ENCODE measurements at places on chromosomes 11 and 22.
A peak's percentile ranks its signal among the peaks of the same experiment; 100 is the strongest.

- no peak for DNase-seq
Measured at GRCh38 chr22:23114721-23115020, 27.1 kb downstream of the RSPH14 start.

- no peak for DNase-seq
Measured at GRCh38 chr11:65206901-65207300, 25.2 kb downstream of the CAPN1 start.

GRCh38 chr11:103110391-103110790 lies 1.2 kb downstream of the DYNC2H1 start:
- DNase-seq = peak; percentile 33

- no peak for DNase-seq
Measured at GRCh38 chr11:94106716-94107115, 21.9 kb upstream of the PANX1 start.

DNA sequence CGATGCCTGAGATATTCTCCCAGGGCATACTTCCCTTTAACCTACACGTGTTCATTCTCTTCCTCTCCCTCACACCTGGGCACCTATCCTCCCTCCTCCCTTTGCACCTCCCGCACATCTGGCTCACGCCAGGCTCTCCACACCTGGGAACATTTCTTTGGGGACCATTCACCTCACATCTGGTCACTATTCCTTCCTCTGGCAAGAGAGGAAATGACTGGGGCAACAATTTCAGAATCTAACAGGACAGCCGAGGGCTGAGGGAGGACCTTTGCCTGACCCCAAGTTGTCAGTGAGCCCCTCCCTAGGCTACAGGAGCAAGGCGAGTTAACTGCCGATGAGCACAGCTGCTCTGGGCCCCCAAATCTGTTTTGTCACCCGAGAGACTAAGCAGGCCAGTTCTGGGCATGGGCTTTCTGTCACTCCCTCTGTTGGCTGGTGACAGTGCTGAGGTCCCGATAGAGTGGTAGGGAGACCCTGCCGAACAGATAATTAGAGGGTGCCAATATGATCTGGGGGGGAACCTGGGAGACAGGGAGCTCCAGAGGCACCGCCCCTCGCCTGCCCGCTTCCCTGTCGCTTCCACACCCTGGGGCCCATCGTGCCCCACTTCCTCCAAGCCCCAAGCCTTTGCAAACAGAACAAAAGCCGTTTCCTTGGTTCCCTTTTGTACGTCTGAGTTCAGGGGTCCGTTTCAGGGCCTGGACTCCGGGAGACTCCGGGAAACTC lies 45.6 kb downstream of the EIF3F start:
- DNase-seq = no peak

- DNase-seq = no peak
Measured at GRCh38 chr11:97800891-97801290, 1219.9 kb upstream of the CNTN5 start.

DNA sequence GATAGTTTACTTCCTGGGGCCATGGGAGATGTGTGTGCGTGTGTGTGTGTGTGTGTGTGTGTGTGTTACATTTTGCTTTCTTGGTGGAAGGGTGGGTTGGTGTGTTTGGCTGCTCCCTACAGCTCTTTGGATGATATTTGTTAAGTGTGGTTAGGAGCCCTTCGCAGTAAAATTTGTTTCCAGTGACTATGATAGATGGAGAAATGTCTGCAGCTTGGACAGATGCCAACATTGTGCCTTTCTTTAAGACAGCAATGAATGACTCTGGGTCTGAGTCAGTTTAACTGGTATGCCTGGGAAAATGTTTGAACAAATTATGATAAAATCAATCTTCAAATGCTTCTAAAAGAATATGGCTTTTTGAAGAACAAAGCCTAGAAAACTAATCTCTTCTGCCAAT lies 102.7 kb upstream of the TRPC6 start:
- peak; percentile 81 for DNase-seq

GRCh38 chr11:77959434-77959833 lies 35.0 kb downstream of the INTS4 start:
- no peak for DNase-seq

DNA sequence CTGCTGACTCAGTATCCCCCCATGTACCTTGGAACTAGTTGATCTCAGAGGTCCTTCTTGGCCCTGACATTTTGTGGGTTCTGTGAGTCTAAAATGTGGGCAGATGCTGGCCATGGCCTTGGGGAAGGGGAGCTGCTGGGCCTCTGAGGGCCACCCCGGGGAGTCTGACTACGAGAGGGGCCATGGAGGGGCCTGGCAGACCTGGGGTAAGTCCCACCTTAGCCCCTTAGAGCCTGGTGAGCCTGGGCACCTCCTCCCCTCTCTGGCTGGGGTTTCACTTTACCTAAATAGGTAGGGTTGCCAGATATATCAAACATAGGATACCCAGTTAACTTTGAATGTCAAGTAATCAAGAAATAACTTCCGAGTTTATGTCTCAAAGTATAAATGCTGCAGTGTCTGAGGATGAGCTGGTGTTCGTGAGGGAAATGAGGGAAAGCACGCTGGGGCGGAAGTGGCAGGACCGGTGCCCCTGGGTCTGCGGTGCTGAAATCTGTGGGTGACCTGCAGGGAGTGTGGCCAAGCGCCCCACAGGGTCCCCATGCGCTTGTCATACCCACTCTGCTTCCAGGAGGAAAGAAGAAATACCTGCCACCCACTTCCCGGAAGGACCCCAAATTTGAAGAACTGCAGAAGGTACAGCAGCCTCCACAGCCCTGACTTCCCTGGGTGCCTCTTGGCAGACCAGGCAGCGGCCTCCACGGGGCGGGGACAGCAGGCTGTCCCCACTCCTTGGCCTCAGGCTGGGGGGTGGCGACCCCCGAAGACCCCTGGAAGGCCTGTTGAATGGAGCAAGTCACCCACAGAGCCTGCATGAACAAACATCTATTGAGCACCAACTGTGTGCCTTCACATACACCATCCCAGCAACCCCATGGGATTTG lies 4.8 kb downstream of the PARVG start:
- DNase-seq = no peak

DNA sequence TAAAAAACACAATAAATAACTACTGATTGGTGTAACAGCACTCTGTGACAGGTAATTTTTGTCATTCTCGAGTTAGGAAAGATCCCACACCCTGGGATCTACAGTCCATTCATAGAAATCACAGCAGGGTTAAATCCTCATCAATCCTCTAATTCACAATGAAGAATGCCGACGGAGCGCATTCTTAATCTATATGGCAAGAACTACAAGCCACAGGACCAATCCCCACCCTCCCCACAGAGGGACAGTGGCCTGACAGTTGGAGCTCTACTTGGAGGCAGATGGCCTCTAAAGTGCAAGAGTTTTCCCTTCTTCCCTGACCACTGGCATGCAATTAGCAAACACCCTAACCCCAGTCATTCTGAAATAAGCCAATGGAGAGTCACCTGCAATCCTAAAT lies 34.2 kb downstream of the TCF20 start:
- no peak for DNase-seq

- no peak for DNase-seq
Measured at GRCh38 chr22:45438336-45438735, 24.8 kb downstream of the RIBC2 start.

GRCh38 chr11:112537846-112538330 lies 277.2 kb upstream of the PLET1 start:
- DNase-seq = peak; percentile 34

DNA sequence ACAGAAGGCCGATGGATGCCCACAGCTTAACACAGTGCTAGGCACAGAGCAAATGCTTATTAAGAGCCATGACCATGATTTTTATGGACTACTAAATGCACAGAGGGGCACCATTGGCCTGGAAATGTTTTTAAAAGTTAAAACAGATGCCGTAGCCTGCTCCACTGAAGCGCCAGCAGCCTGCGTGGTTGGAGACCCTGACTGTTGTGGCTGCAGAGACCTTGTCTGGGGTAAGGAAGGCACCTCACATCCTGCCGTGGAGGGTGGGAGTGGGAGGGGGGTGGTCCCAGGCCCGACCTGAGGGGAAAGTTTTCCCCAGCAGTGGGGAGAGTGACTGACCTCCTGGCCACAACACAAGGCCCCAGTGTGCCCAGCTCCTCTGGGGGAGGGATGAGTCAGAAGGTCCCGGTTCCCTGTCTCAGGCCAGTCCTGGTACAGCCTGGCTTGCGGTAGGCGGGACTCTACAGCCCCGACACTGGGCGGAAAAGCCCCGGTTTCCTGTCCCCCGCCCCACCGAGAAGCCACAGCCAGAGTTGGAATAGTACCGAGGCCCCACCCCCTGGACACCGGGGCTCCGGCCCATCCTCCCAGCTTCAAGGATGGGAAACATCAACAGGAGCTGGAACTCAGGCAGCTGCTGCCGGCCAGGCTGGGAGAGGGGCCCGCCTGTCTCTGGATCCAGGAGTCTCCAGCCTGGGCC lies 7.0 kb downstream of the CHST1 start:
- DNase-seq = no peak

GRCh38 chr11:65803797-65804492 lies 17.1 kb downstream of the OVOL1 start:
- DNase-seq = no peak

- no peak for DNase-seq
Measured at GRCh38 chr11:1705126-1706052, 8.4 kb downstream of the KRTAP5-6 start.

DNA sequence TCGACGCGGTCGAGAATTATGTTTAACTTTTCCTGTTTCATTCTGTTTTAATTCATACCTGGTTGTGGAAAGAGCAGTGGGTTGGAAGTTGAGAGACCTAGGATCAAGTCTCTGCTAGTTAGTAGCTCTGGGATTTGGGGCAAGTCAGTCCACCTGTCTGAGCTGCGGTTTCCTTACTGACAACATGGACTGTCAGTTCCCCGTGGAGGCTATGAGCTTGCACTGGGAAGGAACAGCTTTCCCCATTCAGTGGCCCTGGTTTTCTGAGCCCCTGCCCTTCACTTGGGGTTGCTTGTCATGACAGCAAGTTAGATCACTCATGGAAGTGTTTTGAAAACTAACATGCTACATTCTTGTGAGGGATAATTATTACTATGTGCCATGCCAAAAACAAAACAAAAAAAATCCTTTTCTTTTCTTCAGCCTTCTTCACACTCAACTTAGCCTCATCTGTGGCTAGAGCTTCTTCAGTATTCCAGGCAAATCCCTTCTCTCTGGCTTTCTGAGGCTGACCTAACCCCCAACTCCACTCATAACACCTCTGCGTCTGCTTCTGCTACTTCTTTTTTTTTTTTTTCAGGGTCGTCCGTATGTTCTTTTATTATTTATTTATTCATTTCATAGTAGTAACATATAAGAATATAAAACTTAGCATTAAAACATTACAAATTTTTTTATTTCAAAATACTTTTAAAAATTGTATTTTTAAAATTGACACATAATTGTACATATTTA lies 43.0 kb upstream of the ZBED5 start:
- DNase-seq = peak; percentile 32

DNA sequence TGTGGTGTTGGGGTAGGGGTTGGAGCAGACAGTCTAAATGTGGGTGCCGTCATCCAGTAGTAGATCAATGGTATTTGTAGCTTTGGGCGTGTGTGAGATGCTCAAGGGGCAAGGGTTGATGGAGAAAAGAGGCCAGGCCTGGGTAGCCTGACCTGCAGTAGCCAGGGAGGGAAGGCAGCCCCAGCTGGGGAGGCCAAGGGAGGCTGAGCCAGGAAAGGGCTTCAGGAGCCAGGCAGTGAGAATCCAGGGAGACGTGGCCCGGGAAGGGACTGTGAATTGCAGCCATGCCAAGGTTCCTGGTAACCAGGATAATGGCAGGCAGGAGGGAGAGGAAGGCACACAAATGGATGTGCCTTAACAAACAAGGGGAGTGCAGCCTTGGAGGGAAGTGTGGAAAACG lies 2.5 kb upstream of the DERL3 start:
- no peak for DNase-seq

- DNase-seq = no peak
Measured at GRCh38 chr11:64715756-64716472, 7.1 kb downstream of the NRXN2 start.

- DNase-seq = peak; percentile 87
Measured at GRCh38 chr22:31248138-31248745, 36.1 kb downstream of the LIMK2 start.

Measured in RWPE1 (cell line).